ENCODE measurements at places on chromosomes 16 and 17. TPM values are rescaled to one million over a fixed set of nuclear protein-coding genes. Genes with fewer than 3 reads are reported as not detected.
A peak's percentile ranks its signal among the peaks of the same experiment; 100 is the strongest.

CD300LB gene
- polyA plus RNA-seq: not detected

KRTAP4-4 gene
- polyA plus RNA-seq: not detected

CD7 gene
- 0.07 TPM for polyA plus RNA-seq

AIPL1 gene
- polyA plus RNA-seq: not detected

MT1E gene
- polyA plus RNA-seq: 205 TPM

GDPD3 gene
- 1.5 TPM for polyA plus RNA-seq

HLF gene
- 0.03 TPM for polyA plus RNA-seq

KCNJ2 gene
- 0.21 TPM for polyA plus RNA-seq

TP53TG3F gene
- polyA plus RNA-seq: 0.02 TPM

TMEM114 gene
- not detected for polyA plus RNA-seq

TNK1 gene
- polyA plus RNA-seq: 0.64 TPM

DNA sequence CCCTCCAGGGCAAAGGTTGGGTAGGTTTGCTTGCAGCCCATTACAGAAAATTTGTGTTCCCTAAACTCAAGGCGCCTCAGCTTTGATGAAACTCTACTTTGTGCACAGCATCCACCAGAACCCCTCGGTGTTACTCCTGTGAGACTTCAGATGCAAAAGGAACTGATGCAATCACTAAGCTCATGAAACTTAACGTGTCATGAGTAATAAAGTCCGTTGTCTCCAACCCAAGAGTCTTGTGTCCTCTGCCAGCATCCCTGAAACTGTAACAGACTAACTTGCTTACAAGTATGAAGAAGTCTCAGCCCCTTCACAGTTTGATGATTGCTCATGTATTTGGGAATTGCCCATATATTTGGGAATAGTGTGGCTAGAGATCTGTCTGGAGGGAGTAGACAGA lies 74.8 kb upstream of the MARCHF10 start:
- DNase-seq: no peak

DNA sequence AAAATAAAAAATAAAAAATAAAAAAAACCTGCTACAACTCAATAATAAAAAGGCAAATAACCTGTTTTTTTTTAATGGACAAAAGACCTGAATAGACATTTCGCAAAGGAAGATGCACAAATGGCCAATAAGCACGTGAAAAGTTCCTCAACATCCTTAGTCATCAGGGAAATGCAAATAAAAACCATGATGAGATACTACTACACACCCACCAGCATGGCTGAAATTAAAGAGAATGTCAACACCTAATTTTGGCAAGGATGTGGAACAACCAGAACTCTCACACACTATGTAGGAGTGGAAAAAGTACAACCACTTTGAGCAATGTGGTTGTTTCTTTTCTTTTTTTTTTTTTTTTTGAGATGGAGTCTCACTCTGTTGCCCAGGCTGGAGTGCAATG lies 24.6 kb downstream of the COG7 start:
- no peak for DNase-seq

DNA sequence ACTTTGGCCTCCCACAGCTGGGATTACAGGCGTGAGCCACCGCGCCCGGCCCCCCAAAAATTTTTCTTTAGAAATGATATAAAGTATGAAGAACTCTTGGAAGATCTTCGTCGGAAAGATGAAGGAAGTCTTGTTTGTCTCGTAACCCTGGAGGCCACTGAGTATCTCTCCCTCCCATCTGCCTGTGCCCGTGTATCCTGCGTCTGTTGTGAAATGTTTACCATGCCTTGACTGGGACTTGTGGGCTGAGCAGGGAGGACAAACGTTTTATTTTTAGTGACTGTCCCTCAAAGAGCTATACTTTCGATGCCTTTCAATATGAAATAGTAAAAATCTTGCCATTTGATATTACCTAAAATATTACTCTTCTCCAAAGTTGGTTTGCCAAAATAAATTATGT lies 121.2 kb downstream of the RPTOR start:
- DNase-seq: no peak

- DNase-seq: no peak
Measured at GRCh38 chr17:75602644-75603043, 15.0 kb downstream of the MYO15B start.

GRCh38 chr17:16398270-16399267 lies 16.8 kb upstream of the TRPV2 start:
- peak; percentile 61 for DNase-seq

GRCh38 chr17:21530311-21530710 lies 154.2 kb downstream of the KCNJ12 start:
- DNase-seq: no peak

DNA sequence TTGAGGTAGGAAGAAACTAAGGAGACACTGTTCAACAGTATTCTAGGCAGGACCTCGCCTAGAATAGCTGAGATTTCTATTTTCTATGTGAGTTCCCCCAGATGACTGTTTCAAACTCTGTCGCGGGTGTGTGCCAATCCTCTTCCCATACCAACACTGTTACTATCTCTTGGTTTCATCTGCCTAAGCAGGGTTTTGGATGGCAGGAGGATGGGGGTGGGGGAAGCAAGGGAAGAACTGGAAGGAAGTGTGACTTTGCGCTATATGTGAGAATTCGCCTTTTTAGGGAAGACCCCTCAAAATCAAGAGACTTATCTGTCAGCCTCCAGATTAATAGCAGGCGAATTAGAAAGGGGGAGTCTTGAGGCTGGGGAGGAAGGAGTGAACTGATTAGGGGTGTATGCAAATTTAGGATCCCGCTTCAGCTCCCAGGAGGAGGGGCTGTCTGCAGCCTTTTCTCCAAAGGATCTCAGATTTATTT lies 521 bp upstream of the G6PC3 start:
- no peak for DNase-seq

GRCh38 chr16:86067936-86068335 lies 169.0 kb downstream of the IRF8 start:
- no peak for DNase-seq
